Heart left ventricle (tissue), 16 donors: ENCODE measurements at places on chromosomes 4 and X.

- DNase-seq, result no peak
- no peaks in the 10 kb centered on the region for H3K36me3 ChIP-seq
- no peak overlapping the region for H3K4me3 ChIP-seq
- H3K27me3 ChIP-seq, result no peaks in the 10 kb centered on the region
- H3K27ac ChIP-seq, result no peak overlapping the region
- no peaks in the 10 kb centered on the region for H3K4me1 ChIP-seq
These were observed 1118.3 kb downstream of the C4orf33 start for GRCh38 chr4:130214268-130214667.

DNA sequence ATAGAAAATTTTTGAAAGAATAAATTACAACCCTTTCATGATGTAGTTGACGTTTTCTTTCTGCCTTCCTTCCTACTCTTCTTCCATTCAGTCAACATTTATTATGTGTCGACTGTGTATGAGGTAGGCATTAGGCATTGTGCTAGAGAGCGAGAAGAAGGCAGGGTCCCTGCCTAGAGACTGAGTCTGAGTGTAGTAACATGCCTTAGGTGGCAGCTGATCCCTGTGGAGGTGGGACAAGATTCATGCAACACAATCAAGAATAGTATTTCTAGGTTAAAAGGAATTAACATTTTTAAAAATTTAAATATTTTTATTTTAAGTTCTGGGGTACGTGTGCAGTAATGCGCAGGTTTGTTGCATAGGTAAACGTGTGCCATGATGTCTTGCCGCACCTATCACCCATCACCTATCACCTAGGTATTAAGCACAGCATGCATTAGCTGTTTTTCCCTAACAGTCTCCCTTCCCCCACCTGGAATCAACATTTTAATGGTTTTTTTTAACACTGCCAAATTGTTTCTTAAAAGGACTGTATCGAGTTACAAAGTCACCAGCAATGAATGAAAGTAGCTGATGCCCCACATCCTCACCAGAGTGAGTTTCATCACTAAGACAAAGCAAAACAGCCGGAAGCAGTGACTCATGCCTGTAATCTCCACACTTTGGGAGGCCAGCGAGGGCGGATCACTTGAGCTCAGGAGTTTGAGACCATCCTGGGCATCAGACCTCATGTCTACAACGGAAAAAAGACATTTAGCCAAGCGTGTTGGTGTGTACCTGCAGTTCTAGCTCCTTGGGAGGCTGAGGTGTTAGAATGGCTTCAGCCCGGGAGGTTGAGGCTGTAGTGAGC lies 84.0 kb downstream of the WWC2 start:
- no peaks in the 10 kb centered on the region for H3K27me3 ChIP-seq
- no peak overlapping the region for H3K27ac ChIP-seq
- no peak overlapping the region for H3K4me3 ChIP-seq
- peaks cover 4% of the 10 kb centered on the region for H3K4me1 ChIP-seq
- H3K36me3 ChIP-seq, result no peaks in the 10 kb centered on the region
- peak; percentile 48 for DNase-seq

GRCh38 chrX:150203248-150203645 lies 159.9 kb upstream of the MAMLD1 start:
- H3K27me3 ChIP-seq, result peaks cover 5% of the 10 kb centered on the region
- no peak overlapping the region for H3K27ac ChIP-seq
- no peak for DNase-seq
- H3K4me3 ChIP-seq, result no peak overlapping the region

- H3K4me1 ChIP-seq, result no peaks in the 10 kb centered on the region
- peak overlapping the region; percentile 36 for H3K4me3 ChIP-seq
These were observed 52.1 kb downstream of the RTL5 start for GRCh38 chrX:72079607-72080006.

DNA sequence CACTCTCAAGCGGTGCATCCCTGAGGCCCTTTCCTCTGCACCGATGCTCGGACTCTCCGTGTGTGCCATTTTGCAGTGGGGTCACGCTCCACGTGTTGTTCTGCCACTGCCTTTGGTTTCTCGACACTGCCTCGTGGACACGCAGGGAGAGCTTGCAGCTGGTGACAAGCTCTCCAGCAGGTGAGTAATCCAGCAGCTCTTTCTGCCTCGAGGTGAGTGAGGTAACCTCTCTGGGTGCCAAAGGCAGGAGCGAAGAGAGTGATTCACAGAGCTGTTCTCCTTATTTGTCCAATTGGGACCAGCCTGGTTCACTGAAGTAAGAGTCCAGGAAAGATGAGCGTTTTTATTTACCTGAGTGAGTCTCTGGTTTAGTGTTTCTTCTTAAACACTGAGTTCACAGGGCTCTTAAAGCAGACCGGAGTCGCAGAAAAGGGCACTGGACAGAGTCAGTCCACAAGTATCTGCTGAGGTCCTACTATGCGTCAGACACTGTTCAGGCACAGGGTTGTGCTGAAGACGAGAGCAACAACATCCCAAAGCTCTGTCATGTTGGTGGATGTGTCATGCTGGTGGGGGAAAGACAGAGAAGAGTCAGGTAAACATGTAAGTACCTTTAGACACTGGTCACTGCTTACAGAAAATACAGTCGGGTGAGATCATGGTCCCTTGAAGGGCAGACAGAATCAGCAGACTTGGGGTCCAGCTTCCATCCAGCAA lies 61.8 kb downstream of the FHDC1 start:
- no peaks in the 10 kb centered on the region for H3K36me3 ChIP-seq
- H3K4me3 ChIP-seq, result no peak overlapping the region
- H3K27me3 ChIP-seq, result no peaks in the 10 kb centered on the region

DNA sequence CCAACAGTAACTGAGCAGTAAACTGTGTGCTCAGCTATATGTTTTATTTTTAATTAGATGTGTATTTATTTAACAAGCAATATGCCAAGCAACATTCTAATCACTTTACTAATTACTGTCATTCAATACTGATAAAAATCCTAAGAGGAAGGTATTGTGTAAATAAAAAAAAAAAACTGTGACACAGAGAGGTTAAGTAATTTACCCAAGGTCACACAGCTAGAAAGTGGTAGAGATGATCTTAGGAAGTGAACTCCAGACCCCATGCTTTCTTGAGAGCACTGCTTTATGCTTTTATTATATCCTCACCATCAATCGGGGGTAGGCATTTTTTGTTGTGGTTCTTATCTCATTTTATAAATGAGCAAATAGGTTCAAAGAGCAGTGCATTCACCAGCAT lies 417.1 kb downstream of the RAB28 start:
- DNase-seq, result no peak
- no peaks in the 10 kb centered on the region for H3K4me1 ChIP-seq
- H3K27ac ChIP-seq, result no peak overlapping the region
- no peaks in the 10 kb centered on the region for H3K27me3 ChIP-seq
- H3K4me3 ChIP-seq, result no peak overlapping the region

GRCh38 chr4:8737075-8737474 lies 134.6 kb downstream of the HMX1 start:
- no peak for DNase-seq
- no peaks in the 10 kb centered on the region for H3K4me1 ChIP-seq
- H3K27me3 ChIP-seq, result no peaks in the 10 kb centered on the region
- H3K4me3 ChIP-seq, result no peak overlapping the region

GRCh38 chr4:183337349-183337748 lies 15.1 kb upstream of the CLDN24 start:
- DNase-seq, result no peak
- H3K36me3 ChIP-seq, result no peaks in the 10 kb centered on the region
- H3K27me3 ChIP-seq, result no peaks in the 10 kb centered on the region
- peaks cover 13% of the 10 kb centered on the region for H3K4me1 ChIP-seq
- no peak overlapping the region for H3K27ac ChIP-seq
- H3K4me3 ChIP-seq, result no peak overlapping the region

DNA sequence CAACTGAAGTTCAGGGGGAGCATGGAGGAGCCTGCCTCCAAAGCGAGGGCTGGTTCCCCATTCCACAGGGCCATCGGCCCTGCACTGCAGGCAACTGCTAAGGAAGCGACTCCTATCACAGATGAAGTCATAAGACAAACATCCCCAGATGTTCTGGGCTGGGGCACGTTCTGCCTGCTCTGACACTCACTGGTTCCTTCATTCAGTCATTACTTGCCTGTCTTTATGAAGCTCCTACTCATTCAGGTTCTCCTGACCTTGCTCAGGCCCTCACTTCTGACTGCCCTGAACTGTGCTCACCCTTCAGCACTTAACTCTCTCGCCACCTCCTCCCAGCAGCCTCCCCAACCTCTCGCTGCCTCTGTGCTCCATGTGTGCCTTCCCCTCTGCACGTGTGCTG lies 2.5 kb upstream of the SLC2A9 start:
- no peaks in the 10 kb centered on the region for H3K27me3 ChIP-seq
- H3K27ac ChIP-seq, result peak overlapping the region; percentile 43
- no peak overlapping the region for H3K4me3 ChIP-seq
- peak; percentile 41 for DNase-seq
- H3K4me1 ChIP-seq, result peaks cover 5% of the 10 kb centered on the region
- H3K36me3 ChIP-seq, result no peaks in the 10 kb centered on the region

DNA sequence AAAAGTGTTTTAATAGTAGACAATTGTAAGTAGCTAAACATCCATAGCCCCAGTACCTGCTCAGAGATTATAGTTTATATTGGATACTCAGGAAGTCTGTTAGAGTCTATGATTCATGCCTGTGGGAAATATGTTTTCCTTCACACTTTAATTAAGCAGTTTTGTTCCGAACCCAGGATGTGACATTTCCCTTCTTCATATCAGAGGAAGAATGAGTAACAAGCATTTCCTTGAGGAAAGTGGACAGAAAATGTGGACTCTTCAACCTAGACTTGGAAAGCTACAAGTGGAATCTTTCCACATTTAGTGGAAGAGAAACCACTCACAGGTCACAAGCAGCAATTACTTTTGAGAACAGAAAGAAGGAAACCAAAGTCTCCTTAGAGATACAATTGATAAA lies 419.4 kb downstream of the C4orf33 start:
- H3K36me3 ChIP-seq, result no peaks in the 10 kb centered on the region
- H3K27me3 ChIP-seq, result no peaks in the 10 kb centered on the region
- no peak overlapping the region for H3K27ac ChIP-seq
- H3K4me1 ChIP-seq, result no peaks in the 10 kb centered on the region

DNA sequence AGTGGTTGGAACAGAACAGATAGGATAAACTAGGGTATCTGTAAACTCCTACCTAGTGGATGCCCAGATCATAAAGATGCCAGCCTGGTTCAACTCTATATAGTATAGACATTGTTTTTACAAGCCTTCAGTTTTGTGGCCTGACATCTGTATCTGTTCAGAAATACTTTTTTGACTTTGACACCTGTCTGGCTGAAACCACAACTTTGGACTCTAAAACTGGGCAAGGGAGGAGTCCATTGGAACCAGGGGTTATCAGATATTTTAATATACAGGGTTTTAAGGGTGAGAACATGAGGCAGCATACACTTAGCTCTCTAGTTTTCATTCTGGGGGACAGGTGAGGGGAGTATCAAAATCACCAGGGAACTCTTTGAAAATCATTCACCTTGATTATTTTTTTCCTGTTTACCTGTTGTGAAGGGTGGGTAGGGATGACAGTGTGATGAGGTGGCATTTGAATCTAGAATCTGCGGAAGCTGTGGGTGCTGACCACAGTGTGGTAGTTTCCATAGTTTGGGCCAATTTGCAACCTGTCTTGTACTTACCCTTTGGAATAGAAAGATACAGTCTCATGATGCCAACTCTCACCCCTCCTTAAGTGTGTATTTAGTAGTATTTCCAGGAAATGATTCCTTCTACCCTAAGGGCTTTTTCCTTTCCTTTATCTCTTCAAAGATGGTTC lies 20.6 kb downstream of the GAB1 start:
- no peak for DNase-seq
- H3K27ac ChIP-seq, result peak overlapping the region; percentile 7
- no peaks in the 10 kb centered on the region for H3K27me3 ChIP-seq
- no peak overlapping the region for H3K4me3 ChIP-seq
- peaks cover 70% of the 10 kb centered on the region for H3K4me1 ChIP-seq

GRCh38 chrX:13733506-13733905 lies 914 bp downstream of the TRAPPC2 start:
- H3K27me3 ChIP-seq, result no peaks in the 10 kb centered on the region
- H3K4me1 ChIP-seq, result no peaks in the 10 kb centered on the region
- H3K27ac ChIP-seq, result no peak overlapping the region

- no peak overlapping the region for H3K4me3 ChIP-seq
- no peak overlapping the region for H3K27ac ChIP-seq
- DNase-seq, result no peak
- H3K27me3 ChIP-seq, result no peaks in the 10 kb centered on the region
These were observed 112.8 kb downstream of the MSL3 start for GRCh38 chrX:11870789-11871188.

DNA sequence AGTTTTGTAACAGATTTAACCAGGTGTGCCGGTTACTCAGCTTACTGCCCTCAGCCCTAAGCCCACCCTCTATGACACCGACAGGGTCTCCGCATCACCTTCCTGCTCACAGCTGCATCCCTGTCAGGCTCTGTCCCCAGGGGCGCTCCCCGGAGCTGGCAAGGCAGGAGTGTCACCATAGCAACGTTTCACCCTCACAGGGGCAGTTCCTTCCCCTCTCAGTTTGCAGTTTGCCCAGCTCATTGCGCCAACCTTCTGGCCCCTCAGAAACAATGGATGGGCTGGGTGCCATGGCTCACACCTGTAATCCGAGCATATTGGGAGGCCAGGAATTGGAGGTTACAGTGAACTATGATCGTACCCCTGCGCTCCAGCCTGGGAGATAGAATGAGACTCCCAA lies 42.6 kb downstream of the RGS12 start:
- no peak for DNase-seq
- H3K27ac ChIP-seq, result no peak overlapping the region
- no peaks in the 10 kb centered on the region for H3K4me1 ChIP-seq
- no peaks in the 10 kb centered on the region for H3K27me3 ChIP-seq
- H3K4me3 ChIP-seq, result no peak overlapping the region
- H3K36me3 ChIP-seq, result no peaks in the 10 kb centered on the region

DNA sequence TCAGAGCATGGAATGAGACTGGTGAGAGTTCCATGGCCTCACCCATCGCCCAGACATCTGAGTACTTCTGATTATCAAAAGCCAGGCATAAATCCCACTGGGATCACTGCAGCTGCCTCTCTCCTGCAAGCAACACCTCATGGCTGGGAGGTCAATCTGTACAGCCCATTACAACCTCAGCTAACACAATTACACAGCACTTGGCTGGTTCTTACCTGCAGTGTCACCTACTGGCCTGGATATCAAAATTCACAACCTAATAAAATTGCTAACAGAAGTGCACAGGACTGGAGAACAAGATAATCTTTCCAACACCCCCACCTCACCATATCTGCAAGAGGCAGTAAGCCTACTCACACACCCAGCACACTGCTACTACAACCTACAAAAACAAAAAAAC lies 341.7 kb upstream of the NDST3 start:
- no peaks in the 10 kb centered on the region for H3K4me1 ChIP-seq
- no peaks in the 10 kb centered on the region for H3K27me3 ChIP-seq
- H3K36me3 ChIP-seq, result no peaks in the 10 kb centered on the region
- H3K27ac ChIP-seq, result no peak overlapping the region
- no peak overlapping the region for H3K4me3 ChIP-seq
- no peak for DNase-seq

GRCh38 chr4:10664408-10664807 lies 20.2 kb downstream of the CLNK start:
- no peaks in the 10 kb centered on the region for H3K4me1 ChIP-seq
- no peaks in the 10 kb centered on the region for H3K27me3 ChIP-seq
- DNase-seq, result no peak
- H3K27ac ChIP-seq, result no peak overlapping the region

DNA sequence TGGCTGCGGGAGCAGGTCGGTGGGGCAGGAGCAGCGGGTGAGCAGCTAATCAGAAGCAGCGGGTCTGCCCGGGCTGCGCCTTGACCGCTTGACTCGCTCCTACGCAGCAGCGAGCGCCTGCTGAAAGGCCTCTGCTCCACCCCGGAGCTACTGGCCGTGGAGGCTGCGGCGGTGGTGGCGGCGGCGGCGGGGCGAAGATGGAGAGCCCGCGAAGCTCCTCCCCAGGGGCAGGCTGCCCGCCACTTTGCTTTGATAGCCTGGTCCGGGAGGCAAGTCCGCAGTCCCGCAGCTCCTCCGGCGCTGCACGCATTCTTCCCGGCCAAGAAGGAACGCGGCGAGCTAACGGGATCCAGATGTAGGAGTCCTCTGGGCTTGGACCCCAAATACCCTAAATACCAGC lies 36.7 kb downstream of the PJA1 start:
- H3K27ac ChIP-seq, result no peak overlapping the region
- H3K36me3 ChIP-seq, result no peaks in the 10 kb centered on the region
- peak; percentile 21 for DNase-seq
